ENCODE measurements at places on chromosomes 6 and 20. TPM values are rescaled to one million over a fixed set of nuclear protein-coding genes. Genes with fewer than 3 reads are reported as not detected.

Gene ID4
- 3.1 TPM for total RNA-seq

Gene TGM3
- not detected for total RNA-seq

Gene MATN4
- total RNA-seq, result not detected

Gene CGAS
- 2.7 TPM for total RNA-seq

Gene HLA-DRB5
- not detected for total RNA-seq

Gene GSTA3
- not detected for total RNA-seq

Gene SIRPA
- 18.8 TPM for total RNA-seq

Gene CST1
- not detected for total RNA-seq

Gene MEI4
- not detected for total RNA-seq

Gene LBP
- total RNA-seq, result not detected

Gene CTCFL
- total RNA-seq, result 0.23 TPM

Gene RAET1G
- 0.82 TPM for total RNA-seq

Gene COL11A2
- total RNA-seq, result under 0.01 TPM

Gene ASCC3
- 22.0 TPM for total RNA-seq

Gene DEFB124
- total RNA-seq, result 2.1 TPM

Gene GHRH
- not detected for total RNA-seq

Gene NKAPL
- 2.3 TPM for total RNA-seq

Gene OR2H1
- total RNA-seq, result not detected

Gene LKAAEAR1
- total RNA-seq, result not detected

Gene TFAP2B
- not detected for total RNA-seq

Gene CAPN11
- not detected for total RNA-seq

Gene COL21A1
- 151 TPM for total RNA-seq

Gene TRIM31
- not detected for total RNA-seq

Gene RRAGD
- total RNA-seq, result 1.5 TPM

Gene OR2B6
- total RNA-seq, result not detected

Gene SPO11
- not detected for total RNA-seq

Gene FAM210B
- 57.9 TPM for total RNA-seq

Gene GDAP1L1
- total RNA-seq, result not detected

Gene SLC22A1
- not detected for total RNA-seq

Gene DACT2
- 31.7 TPM for total RNA-seq

Gene GINM1
- total RNA-seq, result 42.8 TPM

Gene TAGAP
- total RNA-seq, result not detected
